ENCODE measurements at places on chromosomes 2 and 18.

DNA sequence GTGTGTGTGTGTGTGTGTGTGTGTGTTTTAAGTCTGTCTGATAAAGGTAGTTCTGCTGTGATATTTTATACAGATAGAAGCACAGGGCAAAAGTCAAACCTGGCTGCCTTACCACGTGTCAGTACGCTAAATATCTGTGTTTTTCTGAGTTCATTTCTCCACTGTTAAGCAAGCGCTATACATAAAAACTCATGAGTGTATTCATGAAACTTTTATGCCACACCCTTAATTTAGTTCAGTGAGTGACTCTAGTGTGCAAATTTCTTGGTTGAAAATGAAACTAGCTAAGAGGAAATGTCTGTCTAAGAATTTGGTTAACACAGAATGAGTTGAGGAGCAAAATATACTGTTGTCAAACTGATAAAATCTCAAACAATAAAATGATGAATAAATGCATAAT lies 11.2 kb downstream of the CASP10 start:
- DNase-seq = no peak

DNA sequence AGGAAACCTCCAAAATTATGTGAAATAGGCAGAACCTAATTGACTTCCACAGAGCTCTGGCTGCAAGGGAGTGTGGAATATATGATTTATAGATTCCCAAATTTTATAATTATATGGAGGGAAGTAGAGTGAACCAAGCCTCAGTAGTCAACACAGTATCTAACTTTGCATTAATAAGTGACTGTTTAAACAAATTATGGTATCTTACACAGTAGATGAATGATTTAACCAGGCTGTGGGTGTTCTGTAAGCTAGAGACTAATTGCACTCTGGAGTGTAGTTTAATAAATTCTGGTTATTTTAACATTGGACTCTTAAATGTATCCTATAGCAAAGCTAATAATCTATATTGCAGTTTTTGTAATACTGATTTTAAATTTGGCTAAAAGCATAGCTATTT lies 183.5 kb downstream of the KIAA1328 start:
- DNase-seq = no peak

DNA sequence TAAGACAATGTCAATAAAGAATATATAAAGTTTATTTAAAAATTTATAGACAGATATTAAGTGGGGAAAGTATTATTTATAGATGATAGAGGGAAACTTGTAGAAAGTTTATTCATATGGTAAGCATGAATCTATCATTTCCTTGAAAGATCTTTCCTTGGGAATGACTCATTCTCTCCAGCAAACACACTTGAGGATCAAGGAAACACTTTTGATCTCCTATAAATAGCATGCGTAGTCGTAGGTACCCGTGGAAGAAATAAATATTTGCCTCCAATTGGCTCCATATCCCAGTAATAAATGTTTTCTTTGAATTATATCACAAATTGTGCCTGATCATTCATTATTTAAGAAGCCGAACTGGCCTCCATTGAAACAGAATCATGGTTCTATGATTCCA lies 483.4 kb downstream of the RNF144A start:
- no peak for DNase-seq

DNA sequence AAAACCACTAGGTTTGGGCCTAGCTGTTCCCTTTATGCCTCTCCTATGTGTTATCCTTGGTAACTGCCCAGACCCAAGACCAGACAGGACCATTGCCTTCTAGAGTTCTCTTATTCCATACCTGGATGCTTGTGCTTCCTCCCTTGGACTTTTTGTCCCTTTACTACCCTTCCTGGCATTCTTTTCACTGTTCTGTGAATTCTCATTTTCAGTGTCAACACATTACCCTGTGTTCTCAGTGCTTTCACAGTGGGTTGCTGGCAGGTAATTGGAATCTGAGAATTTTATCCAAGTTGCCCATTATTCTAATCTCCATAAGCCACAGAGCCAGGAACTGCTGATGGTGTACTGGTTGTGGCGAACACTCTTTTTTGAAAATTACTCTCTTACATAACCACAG lies 41.7 kb downstream of the ZDBF2 start:
- no peak for DNase-seq

DNA sequence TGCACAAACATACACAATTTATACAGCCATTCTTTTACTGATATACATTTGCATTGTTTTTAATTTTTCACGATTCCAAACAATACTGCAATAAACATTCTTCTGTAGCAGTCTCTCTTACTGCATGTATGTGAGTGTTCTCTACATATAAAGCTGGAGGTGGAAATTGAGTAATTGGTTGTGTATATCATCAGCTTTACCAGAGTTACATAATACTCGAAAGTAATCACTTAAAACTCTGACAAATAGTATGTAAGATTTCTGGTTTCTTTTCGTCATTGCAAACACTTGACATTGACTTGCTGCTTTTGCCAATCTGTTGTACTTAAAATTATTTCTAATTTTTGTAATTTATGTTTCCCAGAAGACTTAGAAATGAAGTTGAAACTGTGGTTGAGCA lies 110.2 kb downstream of the TDRD15 start:
- no peak for DNase-seq

- no peak for DNase-seq
Observed at GRCh38 chr2:20509770-20510490, 63.1 kb downstream of the RHOB start.

DNA sequence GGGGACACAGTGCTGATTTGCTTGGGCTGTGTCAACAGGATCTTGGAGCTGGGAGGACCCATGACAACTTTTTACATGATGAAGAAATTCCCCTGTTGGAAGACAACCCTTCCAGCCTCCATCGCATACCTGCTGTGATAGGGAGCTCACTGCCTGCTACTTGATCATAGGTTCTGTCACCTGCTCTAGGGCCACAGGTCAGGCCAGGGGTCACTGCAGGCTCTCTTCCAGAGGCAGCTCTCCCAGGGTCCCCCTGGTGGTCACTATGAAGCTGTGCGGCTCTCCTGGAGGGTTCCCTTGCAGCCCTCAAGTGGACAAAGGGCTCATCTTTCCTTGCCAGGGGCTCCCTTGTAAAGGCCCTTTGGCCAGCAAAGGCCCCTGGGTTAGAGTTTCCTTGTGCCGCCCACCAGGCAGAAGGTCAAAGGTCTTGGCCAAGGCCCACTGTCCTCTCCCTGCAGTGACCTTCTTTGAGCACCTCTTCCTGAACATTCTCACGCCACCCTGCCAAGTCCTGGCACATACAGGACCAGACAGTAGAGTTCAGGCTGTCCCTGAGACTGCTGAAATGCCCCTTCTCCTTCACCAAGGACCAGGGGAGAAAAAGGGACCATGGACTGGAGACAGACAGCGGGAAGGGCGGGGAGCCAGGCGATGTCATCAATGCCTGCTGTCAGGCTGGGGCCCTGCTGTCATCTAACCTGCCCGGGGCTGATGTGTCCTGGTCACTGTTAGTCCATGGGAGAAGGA lies 345.1 kb downstream of the DYSF start:
- no peak for DNase-seq

GRCh38 chr2:222904557-222905258 lies 43.9 kb downstream of the ACSL3 start:
- no peak for DNase-seq

All from stimulated activated CD4-positive, alpha-beta T cell treated with anti-CD3 and anti-CD28 coated beads, Interleukin-4, amount 100 ng/mL, for 24 hours (primary cell).